ENCODE measurements at places on chromosomes 7 and 10.

DNA sequence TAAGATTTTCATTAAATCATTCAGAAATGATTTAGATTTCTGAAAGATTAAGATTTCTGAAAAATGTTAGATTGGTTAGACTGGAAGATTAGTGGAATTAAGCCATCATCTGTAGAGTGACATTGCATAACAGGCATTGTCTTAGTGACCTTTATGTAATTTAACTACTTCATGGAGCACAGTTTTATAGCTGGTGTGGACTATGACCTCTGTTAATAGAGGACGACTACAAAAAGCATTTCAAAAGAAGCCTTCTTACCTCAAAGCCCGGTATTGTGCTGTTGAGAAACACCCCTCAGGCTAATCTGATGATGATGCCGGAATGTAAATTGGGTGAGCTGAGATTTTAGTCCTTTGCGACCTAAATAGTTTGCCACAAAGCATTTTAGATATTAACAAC lies 55.6 kb downstream of the GALNT11 start:
- DNase-seq = peak; percentile 29

GRCh38 chr10:18202680-18203460 lies 62.6 kb downstream of the CACNB2 start:
- DNase-seq = peak; percentile 29

DNA sequence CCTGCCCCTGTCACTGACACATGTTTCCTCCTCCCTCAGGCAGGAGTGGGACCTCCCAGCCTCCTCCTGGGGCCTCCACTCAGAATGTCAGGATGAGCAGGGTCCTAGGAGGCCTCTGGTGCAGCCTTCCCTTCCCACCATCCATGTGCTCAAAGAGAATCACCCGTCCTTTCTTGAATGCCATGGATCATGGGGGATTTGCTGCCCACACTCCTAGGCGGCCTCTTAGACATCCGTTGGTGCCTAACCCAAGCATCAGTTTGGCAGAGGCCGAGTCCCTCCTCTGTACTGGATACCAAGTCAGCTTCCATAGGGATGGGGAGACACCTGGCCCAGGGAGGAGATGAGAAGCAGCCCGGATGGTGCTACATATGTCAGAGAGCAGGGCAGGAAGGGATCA lies 7.0 kb downstream of the NOS3 start:
- no peak for DNase-seq

- DNase-seq = no peak
Measured at GRCh38 chr7:39349452-39350123, 216.6 kb upstream of the YAE1 start.

DNA sequence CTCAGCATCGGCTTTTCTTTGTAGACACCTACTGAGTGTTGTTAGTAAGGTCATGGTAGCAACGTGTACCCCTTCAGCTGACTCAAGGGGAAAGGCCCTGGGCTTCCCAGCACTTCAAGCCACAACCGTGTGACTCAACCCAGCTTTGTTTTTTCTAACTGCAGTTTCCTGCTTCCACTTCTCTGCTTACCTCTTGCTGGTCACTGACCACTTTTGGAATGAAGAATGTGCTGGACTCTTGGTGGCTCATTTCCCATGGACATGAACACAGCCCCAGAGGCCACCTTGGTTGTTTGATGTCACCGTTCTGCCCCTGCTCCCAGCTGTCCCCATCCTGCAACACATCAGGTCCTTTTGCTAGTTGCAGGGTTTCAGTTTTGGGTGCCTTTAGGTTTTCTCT lies 69.5 kb upstream of the ZNF438 start:
- DNase-seq = peak; percentile 60

GRCh38 chr7:22932896-22933295 lies 81.0 kb downstream of the HYCC1 start:
- DNase-seq = no peak

DNA sequence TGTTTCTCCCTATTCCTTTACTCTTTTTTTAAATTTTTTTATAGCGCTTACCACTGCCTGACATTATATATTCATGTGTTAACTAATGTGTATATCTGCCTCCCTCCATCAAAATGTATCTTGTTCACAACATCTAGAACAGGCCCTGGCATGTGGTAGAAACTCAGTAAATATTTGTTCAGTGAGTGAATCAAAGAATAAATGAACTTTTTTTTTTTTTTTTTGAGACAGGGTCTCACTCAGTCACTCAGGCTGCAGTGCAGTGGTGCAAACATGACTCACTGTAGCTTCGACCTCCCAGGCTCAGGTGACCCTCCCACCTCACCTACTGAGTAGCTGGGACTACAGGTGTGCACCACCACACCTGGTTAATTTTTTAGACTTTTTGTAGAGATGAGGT lies 7.5 kb upstream of the CALD1 start:
- DNase-seq = no peak

- DNase-seq = peak; percentile 9
Measured at GRCh38 chr10:21733710-21734109, 199.7 kb downstream of the MLLT10 start.

- DNase-seq = no peak
Measured at GRCh38 chr7:107884066-107884818, 6.7 kb upstream of the DLD start.

DNA sequence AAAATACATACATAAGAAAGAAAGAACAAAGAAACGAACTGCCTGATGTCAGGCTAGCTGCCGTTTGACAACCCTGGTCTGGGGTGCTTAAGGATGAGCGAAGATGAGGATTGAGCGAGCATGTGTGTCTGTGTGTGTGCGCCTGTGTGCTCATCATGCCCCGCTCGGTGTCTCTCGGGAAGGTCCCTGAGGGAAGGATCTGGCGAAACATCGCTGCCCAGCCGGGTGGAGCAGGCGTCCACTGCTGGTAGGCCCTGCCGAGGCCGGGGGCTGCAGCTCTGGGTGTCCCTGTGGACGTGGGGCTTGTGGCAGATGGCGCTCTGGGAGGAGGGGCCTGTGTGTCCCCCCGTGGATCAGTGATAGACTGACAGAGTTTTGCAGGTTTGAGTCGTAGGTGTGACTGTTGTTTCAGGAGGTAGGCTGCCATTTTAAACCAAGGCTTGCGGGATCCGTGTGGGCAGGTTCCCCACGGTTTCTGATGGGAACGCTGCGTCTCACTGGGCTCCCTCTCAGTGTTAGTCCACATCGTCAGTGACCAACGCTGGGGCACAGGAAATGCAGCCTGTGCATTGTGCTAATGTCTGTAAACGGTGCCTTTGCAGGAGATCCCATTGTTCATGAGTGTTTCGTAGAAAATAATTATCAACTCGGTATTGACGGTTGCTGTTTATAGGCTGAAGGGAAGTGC lies 5.9 kb upstream of the SUN1 start:
- DNase-seq = no peak

- no peak for DNase-seq
Measured at GRCh38 chr7:28060371-28060950, 120.1 kb downstream of the JAZF1 start.

GRCh38 chr10:76554478-76554877 lies 1083.1 kb downstream of the KCNMA1 start:
- no peak for DNase-seq

GRCh38 chr7:5525271-5526099 lies 101.9 kb upstream of the TNRC18 start:
- peak; percentile 14 for DNase-seq

DNA sequence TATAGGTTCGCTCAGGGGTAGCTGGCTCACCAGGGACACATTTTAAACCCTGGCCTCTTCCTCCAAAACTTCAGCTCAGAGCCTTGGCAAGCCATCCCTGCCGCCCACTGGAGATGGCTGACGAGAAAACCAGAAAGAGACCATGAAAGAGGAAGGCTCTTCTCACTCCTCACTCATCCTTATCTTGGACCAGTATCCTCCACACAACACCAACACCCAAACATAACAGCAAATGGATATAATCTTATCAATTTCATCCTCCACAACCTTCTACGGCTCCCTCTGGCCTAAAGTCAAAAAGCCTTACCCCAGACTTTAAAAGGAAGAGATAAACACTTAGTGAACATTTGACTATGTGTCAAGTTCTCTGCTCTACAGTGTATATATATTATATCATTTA lies 26.9 kb downstream of the DLG5 start:
- no peak for DNase-seq

DNA sequence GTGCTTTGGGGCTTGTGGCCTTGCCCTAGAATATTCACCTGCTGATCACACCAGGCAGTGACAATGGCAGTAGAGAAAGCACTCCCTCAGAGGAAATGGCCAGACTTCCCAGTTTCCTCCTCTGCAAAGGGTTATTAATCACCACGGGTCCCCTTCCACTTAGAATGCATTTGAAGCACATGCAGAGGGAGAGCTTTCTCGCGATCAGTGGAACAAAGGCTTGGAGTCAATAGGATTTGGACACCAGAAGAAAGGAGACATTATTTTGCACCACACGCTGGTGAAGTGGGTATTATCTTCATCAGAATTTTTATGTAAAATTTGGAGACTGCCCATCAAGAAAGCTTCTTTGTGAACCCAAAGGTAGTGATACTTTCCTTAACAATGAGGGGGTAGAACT lies 35.4 kb upstream of the INHBA start:
- no peak for DNase-seq

All from adipocyte (in vitro differentiated cells).